ENCODE measurements at places on chromosomes 4 and X. TPM values are rescaled to one million over a fixed set of nuclear protein-coding genes. Genes with fewer than 3 reads are reported as not detected.
A peak's percentile ranks its signal among the peaks of the same experiment; 100 is the strongest.

DNA sequence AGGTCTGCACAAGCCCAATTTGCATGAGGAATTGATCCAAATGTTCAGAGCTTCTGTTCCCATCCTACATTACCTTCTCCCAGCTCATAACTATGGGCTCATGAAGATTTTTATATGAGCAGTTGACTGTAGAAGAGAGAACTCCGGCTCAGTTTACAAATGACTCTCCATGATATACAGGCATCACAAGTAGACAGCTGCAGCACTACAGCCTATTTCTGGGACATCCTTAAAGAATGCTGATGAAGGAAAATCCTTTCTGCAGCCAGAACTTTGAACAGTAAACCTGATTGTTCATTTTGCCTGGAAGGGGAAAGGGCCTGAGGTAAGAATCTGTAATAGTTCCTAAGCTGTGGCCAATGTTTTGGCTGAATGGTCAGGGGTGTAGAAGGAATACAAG is 174.1 kb upstream of the CXCL13 start:
- DNase-seq: no peak

DNA sequence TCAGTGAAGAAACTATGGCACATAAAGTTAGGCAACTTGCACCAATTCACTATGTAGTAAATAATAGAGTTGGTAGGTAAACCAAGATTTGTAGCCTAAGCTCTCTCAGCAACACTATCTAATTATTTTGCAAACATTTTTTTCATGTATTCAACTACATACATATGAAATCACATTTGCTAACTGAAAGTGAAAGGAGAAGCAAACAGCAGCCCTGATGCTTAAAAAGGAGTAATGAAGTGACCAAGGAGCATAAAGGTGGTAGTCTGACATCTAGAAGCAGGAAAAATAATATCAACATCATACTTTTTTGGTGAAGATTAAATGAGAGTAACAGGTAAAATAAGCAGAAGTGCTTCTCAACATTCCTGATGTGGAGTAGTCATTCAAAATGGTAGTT is 603.7 kb downstream of the GRXCR1 start:
- no peak for DNase-seq

BST1 gene
- 1.0 TPM for total RNA-seq

TLR8 gene
- total RNA-seq: 0.08 TPM

DNA sequence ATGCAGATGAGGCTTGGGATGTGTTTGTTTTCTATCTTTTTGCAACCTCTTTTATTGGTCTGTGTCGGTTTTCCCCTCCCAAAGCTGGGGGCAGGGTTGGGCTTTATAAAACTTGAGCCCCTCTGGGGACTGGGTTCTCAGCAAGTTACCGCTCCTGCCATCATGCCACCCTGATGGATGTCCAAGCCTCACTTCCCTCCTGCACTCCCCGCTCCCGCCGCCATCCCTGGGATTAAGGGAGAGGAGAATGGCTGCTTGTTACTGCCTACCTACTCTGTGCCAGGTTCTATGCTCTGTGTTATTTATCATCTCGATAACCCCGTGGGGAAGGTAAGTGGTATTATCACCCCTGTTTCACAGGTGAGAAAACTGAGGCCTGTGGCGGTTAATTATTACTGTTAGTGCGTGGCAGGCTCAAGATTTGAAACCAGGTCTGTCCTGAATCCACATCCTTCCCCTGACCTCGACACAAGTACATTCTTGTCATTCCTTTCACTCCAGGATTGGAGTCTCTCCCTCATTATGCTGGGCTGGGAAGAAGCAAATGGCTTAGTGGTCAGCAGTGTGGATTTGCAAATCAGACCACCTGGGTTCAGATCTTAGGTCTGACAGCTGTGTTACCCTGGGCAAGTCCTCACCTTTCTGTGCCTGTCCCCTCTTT is 4.5 kb downstream of the UBA1 start:
- DNase-seq: no peak

DNA sequence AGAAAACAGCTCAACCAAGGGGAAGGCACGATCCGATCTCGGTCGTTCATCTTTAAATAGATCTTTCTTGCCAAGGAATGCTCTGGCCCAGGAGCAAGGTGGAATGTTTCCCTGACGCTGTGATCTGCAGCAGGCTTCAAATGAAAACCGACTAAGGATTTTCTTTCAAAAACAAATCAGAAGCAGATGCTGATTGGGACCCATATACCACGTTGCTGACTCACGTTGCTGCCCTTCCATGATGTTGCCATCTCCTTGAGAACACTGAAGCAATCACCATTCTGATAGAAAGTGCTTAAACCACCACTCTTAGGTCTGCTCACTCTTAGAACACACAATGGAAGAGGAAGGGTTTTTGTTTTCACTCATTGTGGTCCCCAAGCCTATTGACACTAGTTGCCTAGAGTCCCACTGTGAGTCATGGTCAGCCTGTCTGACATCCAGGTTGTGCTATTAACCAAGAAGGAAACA is 26.1 kb downstream of the LAMTOR3 start:
- DNase-seq: no peak

XPNPEP2 gene
- total RNA-seq: 0.17 TPM

- no peak for DNase-seq
Measured at GRCh38 chrX:156004256-156004655, 6.8 kb downstream of the IL9R start.

DNA sequence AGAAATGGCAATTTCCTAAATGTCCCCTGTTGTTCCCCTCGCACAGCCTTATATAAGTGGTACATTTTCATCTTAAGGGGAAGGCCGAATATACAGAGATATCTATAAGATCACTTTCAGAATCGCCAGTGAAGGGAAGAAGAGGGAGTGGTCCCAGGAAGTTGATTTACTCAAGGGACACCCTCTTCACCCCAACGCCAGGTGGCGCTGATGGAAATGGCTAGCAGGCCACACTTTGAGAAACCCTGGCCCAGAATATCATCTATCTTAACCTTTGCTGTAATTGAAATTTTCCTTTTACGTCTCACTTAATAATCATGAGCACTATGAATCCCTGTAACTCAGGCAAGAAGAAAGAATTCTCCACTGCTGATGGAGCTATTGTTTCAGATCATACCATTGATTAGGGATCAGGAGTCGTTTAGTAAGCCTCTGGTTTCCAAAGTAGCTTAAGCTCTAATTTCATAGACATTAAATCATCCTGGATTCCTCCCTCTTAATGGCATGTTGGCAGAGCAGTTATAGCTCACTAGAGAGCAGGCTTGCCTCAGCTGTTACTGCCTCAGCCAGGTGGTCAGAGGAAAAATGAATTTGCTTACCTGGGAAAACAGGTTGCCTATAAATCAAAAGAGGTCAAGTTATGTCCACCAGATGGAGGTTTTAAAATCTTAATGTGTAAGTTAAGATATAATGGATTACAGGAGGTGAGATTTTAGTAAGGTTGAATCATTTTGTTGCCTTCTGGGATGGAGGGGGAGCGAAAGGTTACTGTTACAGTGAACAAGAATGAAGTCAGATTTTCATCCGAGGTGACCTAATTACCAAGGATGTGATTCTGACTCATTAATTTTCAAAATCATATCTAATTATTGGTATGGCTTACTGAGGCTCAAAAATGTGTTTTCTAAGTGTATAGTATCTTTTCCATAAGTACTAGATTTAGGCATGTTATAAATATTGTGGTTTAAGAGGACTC is 941.2 kb upstream of the TENM3 start:
- DNase-seq: peak; percentile 6

GRCh38 chr4:40613456-40613855 is 16.2 kb downstream of the RBM47 start:
- no peak for DNase-seq

DNA sequence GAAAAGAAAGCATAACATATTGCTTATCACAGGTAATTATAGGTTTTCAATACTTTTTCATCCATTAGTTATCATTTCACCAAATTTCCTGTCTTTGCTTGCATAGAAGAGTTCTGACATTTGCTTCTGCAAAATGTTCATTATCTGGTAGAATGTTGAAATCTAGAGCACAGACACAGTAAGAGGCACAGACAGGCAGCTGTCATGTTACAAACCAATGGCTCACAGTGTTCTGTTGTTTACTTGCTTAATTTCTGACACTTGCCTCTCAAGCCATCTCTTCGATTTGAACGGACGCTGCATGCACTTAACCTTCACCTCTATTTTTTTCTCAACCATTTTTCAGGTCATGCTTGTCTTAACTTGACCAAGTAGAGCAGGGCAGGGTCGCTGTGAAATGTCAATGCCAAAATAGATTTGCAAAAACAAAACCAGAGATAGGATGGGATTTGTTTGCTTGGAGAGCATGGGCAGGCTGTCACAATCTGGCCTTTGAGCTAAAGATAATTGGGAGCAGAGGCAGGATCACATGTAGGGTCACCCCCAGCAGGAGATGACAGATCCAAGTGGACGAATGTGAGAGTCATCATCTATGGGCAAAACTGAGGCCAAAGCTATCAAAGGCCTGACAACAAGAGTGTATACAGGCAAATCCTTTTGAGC is 292.3 kb downstream of the SMARCA1 start:
- no peak for DNase-seq

IL3RA gene
- total RNA-seq: 0.49 TPM

- DNase-seq: peak; percentile 52
Measured at GRCh38 chrX:51802917-51803688, 59.9 kb downstream of the GSPT2 start.

DNA sequence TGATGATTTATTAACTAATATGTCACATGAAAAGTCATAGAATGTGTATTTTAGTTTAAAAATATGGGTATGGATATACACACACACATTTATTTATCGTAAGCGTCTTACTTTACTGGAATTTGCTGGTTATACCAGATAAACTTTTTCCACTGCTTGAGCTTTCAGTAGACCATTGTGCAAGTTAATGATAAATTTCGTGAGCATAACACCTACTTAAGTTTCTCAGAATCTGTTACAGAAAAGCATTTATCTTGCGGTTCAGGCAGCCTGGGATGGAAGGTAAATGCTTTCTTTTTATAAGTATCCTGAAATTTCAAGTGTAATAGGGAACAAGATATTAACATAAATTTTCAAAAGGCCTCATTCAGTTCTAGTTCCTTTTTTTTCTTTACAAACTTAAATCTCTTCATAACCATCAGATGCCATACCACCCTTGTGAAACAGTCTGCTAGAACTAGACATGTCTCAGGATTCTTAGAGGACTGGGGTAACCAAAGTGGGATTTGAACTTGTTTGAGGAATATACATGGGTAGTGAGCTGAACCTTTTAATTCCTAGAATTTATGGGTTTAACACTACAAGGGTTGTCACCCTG is 27.7 kb downstream of the ATP7A start:
- DNase-seq: no peak

SSX1 gene
- total RNA-seq: not detected

GRCh38 chr4:186861317-186861716 is 137.7 kb upstream of the FAT1 start:
- DNase-seq: no peak

IGFBP7 gene
- total RNA-seq: not detected

- peak; percentile 29 for DNase-seq
Measured at GRCh38 chrX:112642349-112642748, 37.4 kb downstream of the LHFPL1 start.

DRD5 gene
- total RNA-seq: not detected

AMTN gene
- total RNA-seq: not detected

MUC7 gene
- total RNA-seq: not detected

DNA sequence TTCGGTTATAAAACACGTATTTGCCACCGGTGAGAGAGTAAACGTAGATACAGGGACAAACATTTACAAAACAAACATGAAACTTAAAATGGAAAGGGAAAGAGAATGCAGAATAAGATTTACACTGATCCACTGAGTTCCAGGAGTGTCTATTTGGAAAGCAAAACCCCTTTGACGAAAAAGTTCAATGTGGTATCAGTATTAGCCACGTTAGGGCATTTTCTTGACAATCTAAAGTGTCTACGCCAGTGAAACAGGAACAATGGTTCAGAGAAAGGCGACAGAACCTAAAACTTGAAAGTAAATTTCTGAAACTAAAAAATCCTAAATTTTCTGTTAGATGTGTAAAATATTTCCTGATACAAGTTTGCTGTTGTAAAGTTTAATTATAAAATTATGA is 278.5 kb upstream of the TENM3 start:
- no peak for DNase-seq

DNA sequence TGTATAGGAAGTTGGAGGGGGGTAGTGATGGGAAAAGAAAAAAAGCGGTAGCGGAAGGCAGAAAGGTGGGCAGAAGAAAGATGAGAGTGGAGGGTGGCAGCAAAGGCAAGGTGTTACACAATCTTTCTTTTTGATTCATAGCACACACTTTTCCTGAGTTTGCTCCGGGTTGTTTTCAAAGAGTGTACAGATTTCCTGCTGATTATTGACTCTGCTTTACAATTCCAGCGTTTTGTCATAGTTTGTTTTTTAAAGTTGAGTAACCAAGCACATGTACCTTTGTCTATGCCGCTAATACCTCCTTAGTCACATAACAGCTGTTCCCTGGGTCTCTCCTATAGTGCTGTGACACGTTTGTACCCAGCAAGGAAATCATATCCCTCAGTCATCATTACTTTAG is 50.3 kb downstream of the AGA start:
- no peak for DNase-seq
